ENCODE measurements at places on chromosomes 4 and X.

- DNase-seq, result no peak
Measured at GRCh38 chr4:155434366-155434765, 57.6 kb upstream of the MAP9 start.

GRCh38 chr4:154456889-154457288 lies 34.7 kb downstream of the DCHS2 start:
- no peak for DNase-seq

DNA sequence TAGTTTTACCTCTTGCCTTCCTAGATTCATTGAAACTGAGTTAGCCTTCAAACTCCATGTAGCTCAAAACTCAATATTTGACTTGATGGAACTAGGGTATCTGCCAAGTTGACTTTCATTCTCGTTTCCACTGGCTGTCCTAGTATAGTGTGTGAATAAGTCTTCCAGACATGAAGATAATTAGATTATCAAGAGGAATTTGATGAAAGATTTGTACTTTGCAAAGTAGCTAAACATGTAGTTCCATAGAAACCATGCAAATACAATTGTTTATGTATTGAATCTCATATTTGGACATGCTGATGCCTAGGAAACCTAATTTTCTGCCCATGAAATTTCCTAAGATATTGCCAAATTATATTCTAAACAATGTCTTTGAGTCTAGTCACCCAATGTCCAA lies 297.5 kb downstream of the ARHGAP24 start:
- no peak for DNase-seq

DNA sequence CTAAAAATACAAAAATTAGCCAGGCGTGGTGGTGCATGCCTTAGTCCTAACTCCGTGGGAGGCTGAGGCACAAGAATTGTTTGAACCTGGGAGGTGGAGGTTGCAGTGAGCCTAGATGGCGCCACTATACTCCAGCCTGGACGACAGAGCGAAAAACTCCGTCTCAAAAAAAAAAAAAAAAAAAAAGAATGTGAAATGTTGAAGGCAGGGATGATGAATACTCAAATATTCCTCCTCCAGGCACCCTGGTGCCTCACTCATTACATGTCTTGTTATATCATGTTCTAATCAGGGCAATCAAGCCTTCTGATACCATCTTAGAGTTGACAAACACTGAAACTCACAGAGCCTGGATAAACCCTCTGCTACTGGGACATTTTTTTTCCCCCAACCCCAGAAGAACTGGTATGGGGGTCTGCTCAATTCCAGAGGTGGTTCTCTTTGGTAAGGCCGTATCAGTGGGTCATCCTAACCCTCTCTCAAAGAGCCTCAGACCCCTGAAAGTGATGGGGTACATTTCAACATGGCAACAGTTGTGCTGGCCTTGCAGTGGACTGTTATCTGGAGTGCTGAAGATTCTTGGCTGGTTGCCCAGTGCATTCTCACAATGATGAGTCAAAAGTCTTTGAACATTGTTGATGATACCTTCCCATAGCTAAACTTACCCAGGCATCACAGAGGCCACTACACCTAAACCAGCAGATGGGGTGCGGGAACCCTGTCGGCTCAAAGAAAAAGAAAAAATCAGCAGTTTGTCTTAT lies 2.4 kb upstream of the SH3KBP1 start:
- no peak for DNase-seq

- no peak for DNase-seq
Measured at GRCh38 chrX:94053575-94053974, 379.6 kb downstream of the FAM133A start.

DNA sequence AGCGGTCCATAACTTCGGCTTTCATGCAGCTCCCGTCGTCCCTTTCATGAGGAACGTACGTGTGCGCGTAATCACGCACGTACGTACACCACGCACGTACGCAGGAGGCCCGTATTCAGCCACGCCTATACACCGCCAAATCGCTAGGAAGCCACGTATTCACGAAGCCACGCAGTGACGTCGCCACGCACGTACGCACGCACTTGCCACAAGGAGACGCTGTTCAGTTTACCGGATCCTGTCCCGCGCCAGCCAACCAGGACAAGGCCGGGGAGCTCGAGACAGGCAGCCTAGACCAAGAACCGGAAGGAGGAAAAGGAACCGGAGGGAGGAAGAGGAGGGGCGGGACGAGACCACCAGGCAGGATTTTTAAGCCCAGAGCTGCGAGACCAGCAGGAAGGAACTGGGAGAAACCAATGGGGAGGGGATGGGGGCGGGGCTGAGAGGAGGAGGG lies at the start of gene EOLA2:
Gene EOLA2 (minus strand): TSS at position 65 of the 454 bp plus-strand sequence. CDS start 4,617 bp downstream, outside the sequence.
- DNase-seq, result peak; percentile 98

DNA sequence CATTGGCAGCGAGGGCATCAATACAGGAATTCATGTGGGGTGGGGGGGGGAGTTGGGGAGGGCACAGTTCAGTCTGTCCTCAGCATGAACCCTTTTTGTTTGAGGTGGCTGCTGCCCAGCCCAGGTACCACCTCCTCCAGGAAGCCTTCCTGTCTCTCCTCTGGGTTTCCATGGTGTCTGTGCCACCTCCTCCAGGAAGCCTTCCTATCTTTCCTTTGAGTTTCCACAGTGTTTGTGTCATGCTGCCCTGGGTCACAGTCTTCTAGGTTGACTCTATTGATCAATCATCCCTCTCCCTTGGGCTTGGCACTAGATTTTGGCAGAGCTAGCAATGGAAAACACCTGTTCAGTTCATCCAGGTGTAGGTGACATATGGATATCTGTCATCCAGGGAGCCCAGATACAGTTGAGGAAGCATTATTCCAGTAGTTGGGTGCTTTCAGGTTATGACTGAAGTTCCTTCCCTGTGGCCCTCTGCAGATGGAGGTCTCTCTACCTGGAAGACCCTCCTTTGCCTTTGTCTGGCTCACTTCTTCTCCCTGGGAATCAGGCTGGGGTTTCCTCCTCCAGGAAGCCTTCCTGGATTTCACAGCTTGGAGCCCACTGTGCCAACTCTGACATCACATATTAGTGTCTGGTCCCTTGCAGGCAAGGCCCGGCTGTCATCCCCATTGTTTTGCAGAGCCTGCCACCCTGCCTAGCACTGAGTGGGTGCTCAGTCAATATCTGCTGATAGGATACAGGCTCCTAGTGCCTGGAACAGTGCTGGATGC lies 96.6 kb downstream of the SORCS2 start:
- no peak for DNase-seq

GRCh38 chr4:22911285-22911684 lies 218.5 kb downstream of the GBA3 start:
- DNase-seq, result no peak

DNA sequence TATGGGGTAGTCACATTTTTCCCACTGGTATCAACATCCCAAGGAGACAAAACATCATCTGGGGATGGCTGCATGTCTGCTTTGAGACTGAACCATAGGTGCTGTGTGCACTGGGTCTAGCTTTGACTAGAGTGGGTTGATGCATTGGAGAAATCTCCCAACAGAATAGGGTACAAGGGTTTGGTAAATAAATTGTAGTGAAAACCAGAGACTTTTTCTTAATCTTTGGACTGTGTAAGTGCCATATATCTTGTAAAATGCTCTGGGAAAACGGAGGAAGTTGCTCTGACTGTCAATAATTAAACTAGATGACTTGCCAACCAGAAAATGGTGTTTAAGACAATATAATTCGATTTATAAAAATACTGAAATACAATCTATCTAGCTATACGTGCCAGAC lies 1064.0 kb upstream of the SLIT2 start:
- no peak for DNase-seq
